ENCODE measurements at places on chromosomes 5 and 9. TPM values are rescaled to one million over a fixed set of nuclear protein-coding genes. Genes with fewer than 3 reads are reported as not detected.
A peak's percentile ranks its signal among the peaks of the same experiment; 100 is the strongest.

DNA sequence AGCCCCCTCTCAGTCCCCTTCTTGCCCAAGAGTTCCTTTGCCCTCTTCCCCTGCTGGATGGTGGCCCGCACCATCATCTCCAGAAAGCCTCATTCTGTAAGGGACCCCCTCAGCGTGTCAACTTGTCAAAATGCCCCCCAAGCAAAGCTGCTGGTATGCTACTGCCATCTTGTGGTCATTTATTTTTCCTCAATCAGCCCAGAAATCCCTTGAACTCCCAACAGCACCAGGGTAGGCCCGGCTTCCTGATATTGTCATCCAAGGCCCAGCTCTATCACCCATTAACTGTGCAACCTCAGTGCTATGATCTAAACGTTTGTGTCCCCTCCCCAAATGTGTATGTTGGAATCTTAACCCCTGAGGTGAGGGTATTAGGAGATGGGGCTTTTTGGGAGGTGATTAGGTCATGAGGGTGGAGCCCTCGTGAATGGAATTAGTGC is 53.2 kb upstream of the FBXW11 start:
- peaks cover 18% of the 10 kb centered on the region for H3K36me3 ChIP-seq
- no peak overlapping the region for H3K27ac ChIP-seq
- no peaks in the 10 kb centered on the region for H3K4me1 ChIP-seq
- no peak overlapping the region for H3K4me3 ChIP-seq

The IL7R gene
- 5.7 TPM for total RNA-seq

DNA sequence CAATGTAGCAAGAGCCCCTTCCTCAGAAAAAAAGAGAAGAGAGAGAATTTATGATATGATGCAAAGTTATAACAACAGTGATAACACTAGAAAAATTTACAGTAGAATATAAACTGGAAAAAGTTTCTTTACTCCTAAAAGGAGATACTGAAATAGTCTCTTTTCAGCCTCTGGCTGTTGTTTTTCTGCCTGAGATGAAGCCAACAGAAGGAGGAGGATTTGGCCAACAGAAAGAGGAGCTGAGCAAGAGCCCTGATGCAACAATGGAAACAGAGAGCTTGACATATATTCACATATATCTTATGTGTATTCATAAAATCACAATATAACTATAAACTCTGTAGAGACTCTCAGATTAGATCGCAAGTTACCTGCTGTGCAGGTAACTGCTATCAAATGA is 109.1 kb downstream of the INIP start:
- no peaks in the 10 kb centered on the region for H3K4me1 ChIP-seq
- no peak overlapping the region for H3K27ac ChIP-seq
- H3K36me3 ChIP-seq, result no peaks in the 10 kb centered on the region
- H3K27me3 ChIP-seq, result no peaks in the 10 kb centered on the region

DNA sequence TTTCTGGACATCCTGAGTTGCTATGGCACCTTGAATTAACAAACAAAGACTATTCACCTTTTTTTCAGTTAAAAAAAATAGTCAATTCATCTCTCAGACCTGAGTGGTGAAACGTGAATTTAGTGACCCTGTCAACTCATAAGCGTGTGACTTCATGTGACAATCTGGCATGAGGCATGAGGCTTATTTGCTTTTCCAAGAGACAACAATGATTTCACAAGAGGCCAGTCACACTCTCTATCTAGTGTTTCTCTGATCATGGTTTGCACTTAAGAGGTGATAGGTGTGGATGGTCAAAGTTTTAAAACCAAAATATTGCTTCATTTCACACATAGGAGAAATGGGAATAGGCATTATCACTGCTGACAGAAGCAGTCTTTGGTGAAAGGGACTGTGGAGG is 559.6 kb upstream of the ACO1 start:
- H3K27ac ChIP-seq, result no peak overlapping the region
- no peaks in the 10 kb centered on the region for H3K27me3 ChIP-seq
- no peaks in the 10 kb centered on the region for H3K36me3 ChIP-seq
- no peaks in the 10 kb centered on the region for H3K4me1 ChIP-seq
- no peak for DNase-seq

DNA sequence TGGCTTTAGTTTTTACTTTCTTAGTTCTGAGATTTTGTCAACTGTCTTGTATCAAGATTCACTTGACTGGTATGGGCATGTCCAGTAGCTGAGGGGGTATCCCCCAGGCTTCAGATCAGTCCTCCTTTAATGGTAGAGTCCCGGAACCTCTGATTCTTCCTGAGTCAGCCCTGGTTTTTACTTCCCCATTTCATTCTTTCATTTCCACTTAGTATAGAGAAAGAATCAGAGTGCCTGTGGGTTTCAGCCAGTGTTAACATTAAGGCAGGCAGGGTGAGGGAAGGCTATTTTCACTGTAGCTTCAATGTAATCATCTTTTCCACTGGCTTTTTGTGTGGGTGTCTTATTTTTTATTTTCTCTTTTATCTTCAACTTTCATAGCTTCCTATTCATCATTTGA is 8.3 kb upstream of the COMMD10 start:
- H3K36me3 ChIP-seq, result no peaks in the 10 kb centered on the region
- H3K4me3 ChIP-seq, result no peak overlapping the region
- no peaks in the 10 kb centered on the region for H3K4me1 ChIP-seq
- DNase-seq, result no peak
- no peak overlapping the region for H3K27ac ChIP-seq

- no peak overlapping the region for H3K4me3 ChIP-seq
- no peaks in the 10 kb centered on the region for H3K27me3 ChIP-seq
- DNase-seq, result no peak
- no peak overlapping the region for H3K27ac ChIP-seq
- H3K36me3 ChIP-seq, result no peaks in the 10 kb centered on the region
Measured at GRCh38 chr5:24535646-24536045, 109.1 kb downstream of the CDH10 start.

DNA sequence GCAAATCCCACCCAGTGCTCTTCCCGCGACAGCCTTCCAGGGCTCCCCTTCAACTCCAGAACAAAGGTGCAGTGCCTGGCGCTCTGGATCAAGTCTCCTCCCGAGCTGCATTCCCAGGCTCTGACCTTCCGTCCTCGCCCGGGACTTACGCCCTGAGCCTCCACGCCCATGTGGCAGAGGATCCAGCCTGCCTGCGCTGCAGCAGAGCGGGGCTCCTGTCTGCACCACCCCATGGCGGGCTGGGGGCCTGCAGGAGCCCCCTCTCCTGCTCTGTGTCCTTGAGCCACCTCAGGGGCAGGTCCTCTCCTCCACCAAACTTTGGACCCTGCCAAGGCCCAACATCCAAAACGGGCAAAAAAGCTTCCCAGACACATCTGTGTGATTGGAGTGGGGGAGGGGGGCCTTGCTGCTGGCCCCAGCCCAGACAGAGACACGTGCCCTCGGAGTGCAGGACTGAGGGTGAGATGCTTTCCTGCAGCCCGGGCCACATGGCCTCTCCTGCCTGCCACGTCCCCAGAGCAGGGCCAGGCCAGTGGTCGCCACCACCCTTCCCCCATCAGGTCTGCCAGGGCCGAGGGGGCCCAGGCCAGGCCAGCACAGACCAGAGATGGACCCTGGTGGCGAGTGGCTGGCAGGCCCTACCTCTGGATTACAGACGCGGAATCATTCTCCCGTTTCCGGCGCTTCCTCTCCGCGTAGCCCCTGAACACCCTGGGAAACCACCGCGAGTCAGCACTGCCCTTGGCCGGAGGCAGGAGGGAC is 4.4 kb downstream of the NSMF start:
- peak overlapping the region; percentile 49 for H3K27ac ChIP-seq
- no peaks in the 10 kb centered on the region for H3K27me3 ChIP-seq
- H3K4me1 ChIP-seq, result peaks cover 60% of the 10 kb centered on the region
- H3K36me3 ChIP-seq, result peaks cover 51% of the 10 kb centered on the region
- no peak for DNase-seq

The CNTLN gene
- 38.1 TPM for total RNA-seq

DNA sequence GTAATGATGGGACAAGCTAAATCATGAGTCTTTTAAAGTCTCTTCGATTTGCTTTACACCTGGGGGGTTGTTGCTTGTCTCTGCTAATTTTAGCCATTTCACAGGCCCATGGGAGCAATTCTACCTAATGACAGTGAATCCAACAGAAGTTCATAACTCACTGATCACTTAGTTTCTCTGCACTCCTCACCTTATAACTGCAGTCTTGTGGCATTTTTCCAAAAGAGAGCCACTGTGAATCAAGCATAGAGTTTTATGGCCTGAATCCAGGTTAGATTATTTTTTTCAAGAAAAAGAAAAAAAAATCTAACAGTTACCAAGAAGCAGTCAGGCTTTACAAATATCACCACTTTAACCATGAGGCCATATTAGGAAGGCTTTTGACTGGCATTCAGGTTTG is 1.5 kb upstream of the IL7R start:
- H3K4me3 ChIP-seq, result no peak overlapping the region
- H3K27me3 ChIP-seq, result no peaks in the 10 kb centered on the region
- H3K27ac ChIP-seq, result no peak overlapping the region

GRCh38 chr5:135443161-135443960 is 3.8 kb downstream of the DCANP1 start:
- no peak for DNase-seq
- peak overlapping the region; percentile 22 for H3K27ac ChIP-seq
- no peaks in the 10 kb centered on the region for H3K36me3 ChIP-seq
- no peaks in the 10 kb centered on the region for H3K4me1 ChIP-seq
- H3K4me3 ChIP-seq, result no peak overlapping the region
- no peaks in the 10 kb centered on the region for H3K27me3 ChIP-seq

DNA sequence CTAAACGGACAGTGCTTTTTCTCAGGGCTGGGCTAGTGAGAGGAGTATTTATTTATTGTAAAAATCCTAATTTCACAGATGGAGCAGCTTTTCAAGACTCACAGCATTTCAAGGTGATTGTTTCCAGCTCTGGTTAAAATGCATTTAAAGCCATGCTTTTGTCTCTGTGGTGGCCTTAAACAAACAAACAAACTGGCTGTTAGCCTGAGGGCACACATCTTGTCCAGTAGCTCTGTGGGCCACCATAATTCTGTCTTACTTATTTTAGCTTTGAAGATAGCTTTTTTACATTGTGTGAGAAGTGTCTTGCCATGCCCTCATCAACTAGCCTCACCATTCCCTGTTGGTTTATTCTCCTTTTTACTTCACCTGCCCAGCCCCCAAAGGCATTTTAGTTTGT is 218.2 kb downstream of the PSAT1 start:
- no peaks in the 10 kb centered on the region for H3K4me1 ChIP-seq
- no peak for DNase-seq
- no peak overlapping the region for H3K4me3 ChIP-seq
